ENCODE measurements at places on chromosomes 13 and 19.

GRCh38 chr19:30174791-30175190, 197.4 kb upstream of the ZNF536 start:
- no peak for DNase-seq

DNA sequence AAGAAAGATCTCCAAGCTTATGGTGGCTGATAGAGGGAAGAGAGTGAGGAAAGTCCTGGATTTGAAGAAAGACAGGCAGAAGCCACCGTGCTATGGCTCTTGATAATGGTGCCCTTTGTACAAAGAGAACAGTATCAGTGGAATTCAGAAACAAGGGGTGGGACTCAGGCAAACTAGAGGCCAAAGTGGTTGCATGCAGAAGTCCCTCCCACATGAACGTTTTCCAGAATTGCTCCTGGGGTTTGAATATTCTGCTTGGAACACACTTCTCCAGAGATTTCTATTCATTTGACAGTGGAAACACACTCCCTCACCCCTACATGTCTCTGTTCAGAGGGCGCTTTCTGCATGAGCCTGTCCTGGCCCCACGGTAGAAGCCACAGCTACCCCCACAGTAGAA, 10.1 kb upstream of the MBNL2 start:
- no peak for DNase-seq

DNA sequence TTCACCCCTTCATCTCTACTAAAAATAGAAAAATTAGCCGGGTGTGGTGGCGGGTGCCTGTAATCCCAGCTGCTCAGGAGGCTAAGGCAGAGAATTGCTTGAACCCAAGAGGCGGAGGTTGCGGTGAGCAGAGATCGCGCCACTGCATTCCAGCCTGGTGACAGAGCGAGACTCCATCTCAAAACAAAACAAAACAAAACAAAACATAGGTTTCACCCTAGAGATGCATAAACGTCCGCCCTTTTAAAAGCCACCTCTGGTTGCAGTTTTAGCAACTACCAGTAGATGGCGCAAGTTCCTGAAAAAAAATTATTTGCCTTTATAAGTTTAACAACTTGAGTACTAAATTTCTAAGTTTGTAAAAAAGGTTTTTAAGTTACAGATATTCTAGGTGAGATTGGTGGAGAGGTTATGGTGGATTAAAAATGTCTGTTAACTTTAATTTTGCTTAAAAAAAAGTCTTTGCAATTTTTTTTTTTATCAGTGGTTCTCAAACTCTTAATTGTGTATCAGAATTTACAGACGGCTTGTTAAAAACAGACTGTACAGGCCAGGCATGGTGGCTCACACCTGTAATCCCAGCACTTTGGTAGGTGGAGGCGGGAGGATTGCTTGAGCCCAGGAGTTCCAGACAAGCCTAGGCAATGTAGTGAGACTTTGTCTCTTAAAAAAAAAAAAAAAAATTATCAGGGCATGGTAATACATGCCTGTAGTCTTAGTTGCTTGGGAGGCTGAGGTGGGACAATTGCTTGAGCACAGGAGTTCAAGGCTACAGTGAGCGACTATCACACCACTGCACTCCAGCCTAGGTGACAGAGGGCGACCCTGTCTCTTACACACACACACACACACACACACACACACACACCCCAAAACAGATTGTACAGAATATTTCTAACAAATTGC, 42.1 kb downstream of the NAA16 start:
- DNase-seq, result peak; percentile 33

DNA sequence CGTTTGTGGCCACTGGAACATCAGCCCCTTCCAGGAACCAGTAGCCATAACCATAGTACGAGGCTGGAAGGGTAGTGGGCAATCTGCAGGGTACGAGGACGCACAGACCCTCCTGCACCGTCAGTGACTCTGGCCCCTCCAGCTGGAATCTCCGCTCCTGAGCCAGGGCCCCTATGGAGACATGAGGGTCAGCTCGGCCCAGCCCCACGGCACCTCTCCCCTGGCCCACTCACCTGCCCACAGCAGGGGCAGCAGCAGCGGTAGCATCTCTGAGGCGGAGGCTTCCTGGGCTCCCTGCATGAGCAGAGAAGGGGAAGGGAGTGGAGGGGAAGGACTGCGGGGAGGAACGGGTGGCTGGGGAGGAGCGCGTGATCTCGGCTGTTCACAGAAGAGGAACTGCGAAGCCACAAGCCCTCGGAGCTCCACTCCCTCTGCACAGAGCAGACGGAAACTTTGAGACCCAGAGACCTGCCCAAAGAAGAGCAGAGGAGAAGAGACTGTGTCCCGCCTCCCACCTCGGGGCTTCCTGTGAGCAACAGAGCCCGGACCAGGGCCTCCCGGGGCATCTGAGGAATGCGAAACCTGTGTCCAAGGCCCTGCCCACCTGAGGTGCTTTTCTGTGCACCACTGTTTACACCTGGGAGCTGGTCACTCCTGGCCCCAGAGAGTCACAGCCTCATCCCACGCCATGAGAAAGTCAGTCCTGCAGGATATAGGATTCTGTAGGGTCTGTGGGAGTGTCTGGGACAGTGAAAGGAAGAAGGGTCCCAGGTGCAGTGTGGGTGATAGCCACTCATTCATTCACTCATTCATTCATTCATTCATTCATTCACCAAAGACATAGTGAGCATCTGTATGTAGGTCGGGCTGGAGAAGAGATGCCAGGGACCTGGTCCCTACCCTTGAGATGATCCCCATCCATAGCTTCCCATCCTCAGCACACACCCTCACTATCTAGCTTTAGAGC, at the start of gene SIGLEC6:
Gene SIGLEC6 (minus strand): TSS at position 322 of the 967 bp plus-strand sequence. CDS start 22 bp downstream, at position 300.
- no peak for DNase-seq

DNA sequence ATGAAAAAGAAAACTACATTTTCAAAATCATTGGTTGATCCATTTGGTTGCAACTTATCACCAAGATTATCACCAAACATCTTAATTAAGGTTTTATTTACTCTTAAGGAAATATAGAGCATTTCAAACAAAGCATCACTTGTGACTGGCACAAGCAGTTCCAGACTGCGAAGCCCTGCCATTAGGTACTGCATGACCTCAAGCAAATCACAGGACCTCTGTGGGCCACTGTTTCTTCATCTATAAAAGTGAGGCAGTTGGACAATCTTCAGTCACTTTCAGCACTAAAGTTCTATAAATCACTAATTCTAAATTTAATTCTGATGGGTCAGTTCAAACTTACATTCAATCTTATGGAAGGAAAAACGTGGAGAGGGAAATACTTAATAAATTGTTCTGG, 2.0 kb downstream of the ELF1 start:
- DNase-seq, result no peak

DNA sequence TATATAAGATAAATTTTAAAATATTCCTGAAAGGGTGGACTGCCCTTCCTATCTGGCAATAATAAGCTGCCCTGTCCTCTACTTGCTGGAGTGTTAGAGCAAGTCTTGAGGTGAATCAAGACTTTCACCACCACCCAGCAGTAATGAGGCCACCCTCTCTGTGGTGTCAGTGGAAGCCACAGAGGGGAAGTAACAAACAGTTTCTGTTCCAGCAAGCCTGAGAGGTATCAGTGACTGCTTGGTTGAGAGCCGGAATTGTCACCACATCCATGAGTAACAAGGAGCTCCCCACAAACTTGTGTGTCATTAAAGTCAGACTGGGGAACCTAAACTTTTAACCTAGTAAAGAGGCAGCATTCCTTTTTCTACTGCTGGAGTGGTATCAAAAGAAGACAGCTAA, 532.7 kb upstream of the SPRY2 start:
- DNase-seq, result no peak

DNA sequence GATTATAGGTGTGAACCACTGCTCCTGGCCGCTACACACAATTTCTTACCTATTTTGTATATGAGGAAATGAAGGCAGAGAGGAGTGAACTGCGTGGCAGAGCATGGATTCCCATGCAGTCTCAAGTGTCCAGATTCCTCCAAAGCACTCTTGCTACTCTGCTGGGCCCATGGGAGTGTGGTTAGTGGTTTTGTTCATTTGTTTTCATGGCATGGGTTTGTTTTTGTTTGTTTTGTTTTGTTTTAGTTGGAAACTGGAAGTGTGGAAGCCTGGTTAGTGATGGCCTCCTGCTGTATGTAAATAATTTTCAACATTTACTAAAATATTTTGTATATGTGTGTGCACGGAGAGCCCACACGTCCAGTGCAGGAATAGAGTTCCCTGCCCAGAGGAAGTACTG, 61.3 kb upstream of the LRCH1 start:
- no peak for DNase-seq
